ENCODE measurements at places on chromosomes 1 and 21. TPM values are rescaled to one million over a fixed set of nuclear protein-coding genes. Genes with fewer than 3 reads are reported as not detected.
A peak's percentile ranks its signal among the peaks of the same experiment; 100 is the strongest.

Gene TNNT2
- total RNA-seq, result not detected

Gene SPATA45
- total RNA-seq, result not detected

- no peak for DNase-seq
These were observed 15.1 kb downstream of the OR6F1 start for GRCh38 chr1:247701338-247701737.

- no peak for DNase-seq
These were observed 21.1 kb downstream of the PROX1 start for GRCh38 chr1:214008791-214009422.

- no peak for DNase-seq
These were observed 20.0 kb upstream of the EPHA2 start for GRCh38 chr1:16175610-16176553.

Gene TLR5
- 0.11 TPM for total RNA-seq

- DNase-seq, result no peak
These were observed 139.6 kb downstream of the EIF4G3 start for GRCh38 chr1:21037091-21037490.

Gene FCRL4
- not detected for total RNA-seq

GRCh38 chr1:208486677-208487076 lies 242.5 kb upstream of the PLXNA2 start:
- no peak for DNase-seq

DNA sequence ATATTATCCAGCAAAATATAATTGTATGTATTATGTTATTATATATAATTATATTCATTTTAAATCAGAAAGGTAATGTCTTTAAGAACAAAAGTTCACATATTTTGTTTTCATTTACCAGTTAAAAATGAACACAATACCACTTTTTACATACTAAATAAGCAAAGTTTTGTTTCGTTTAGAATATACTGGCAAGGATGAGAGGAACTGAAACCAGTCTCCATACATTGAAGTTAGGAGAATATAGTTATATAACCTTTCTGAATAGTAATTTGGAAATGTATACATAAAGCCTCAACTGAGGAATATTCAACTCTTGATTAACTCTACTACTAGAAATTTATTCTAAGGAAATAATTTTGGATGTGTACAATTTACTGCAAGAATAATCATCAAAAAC lies 110.5 kb downstream of the ZNF644 start:
- DNase-seq, result no peak

Gene MYOM3
- not detected for total RNA-seq

GRCh38 chr1:11708554-11709350 lies 17.2 kb downstream of the DRAXIN start:
- DNase-seq, result peak; percentile 24

GRCh38 chr1:203665993-203666392 lies 39.4 kb downstream of the ATP2B4 start:
- no peak for DNase-seq

Gene VWA5B1
- not detected for total RNA-seq

Gene SPATA21
- not detected for total RNA-seq

GRCh38 chr1:179588425-179589024 lies 3.1 kb upstream of the TDRD5 start:
- no peak for DNase-seq

- no peak for DNase-seq
These were observed 71.5 kb upstream of the PTGFR start for GRCh38 chr1:78419309-78419708.

- no peak for DNase-seq
These were observed 137.1 kb downstream of the AKT3 start for GRCh38 chr1:243712941-243713340.

DNA sequence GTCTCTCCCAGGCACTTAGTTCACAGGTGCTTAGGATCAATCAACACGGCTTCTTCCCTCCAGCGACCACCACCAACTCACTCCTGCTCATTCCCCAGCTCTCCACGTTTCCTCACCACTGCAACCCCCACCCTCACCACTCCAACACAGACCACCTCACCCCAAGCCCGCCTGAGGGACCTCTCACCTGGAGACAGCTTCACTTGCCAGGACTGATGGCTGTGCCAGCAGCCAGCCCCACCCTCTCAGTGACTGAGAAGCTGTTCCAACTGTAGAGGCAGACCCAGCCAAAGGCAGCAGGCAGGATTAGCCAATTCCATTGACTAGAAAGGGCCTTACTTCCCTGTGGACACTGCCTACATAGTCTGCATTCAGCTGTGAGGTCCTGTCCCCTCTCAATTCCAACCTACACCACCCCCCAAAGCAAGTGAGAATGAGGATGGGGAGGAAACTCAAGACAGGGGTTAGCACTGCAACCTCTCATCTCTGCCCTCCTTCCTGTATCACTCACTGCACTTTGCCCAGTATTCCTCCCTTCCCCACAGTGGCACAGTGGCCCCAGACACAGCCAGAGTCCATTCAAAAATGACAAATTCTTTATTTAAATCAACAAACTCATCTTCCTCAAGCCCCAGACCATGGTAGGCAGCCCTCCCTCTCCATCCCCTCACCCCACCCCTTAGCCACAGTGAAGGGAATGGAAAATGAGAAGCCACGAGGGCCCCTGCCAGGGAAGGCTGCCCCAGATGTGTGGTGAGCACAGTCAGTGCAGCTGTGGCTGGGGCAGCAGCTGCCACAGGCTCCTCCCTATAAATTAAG lies 7.6 kb downstream of the TAGLN2 start:
- no peak for DNase-seq

GRCh38 chr21:34004974-34005373 lies 68.4 kb upstream of the MRPS6 start:
- no peak for DNase-seq

DNA sequence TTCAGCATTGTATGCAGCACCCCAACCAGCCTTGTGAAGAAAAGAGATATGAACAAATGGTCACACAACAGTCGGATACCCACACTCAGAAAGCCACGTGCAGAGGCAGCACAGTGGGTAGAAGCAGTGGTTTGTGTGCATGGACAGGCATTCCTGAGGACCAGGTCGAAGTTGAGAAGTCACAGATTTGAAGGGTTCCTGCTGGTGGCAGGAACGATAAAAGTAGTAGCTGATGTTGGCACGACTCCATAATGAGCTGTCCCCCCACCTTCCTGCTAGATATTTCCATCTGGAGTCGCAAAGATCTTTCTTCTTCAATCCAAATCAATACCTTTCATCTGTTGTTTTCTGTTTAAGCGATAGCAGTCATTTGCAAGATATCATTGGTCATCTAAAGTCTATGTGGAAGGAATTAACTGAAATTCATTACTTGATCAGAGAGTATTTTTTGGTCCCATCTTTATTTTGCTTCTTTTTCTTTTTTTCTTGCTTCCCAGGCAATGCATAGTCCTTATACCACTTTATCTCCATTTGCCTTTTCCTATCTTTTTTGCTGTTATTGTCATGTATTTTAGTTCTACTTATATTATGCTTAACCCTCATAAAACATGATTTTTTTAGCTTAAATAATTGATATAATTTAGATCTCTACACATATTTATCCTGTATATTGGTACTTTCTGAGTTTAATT lies 176.4 kb downstream of the DHRS3 start:
- DNase-seq, result no peak

Gene GCSAML
- 0.16 TPM for total RNA-seq
